Germinal center (tissue), 1 donor: ENCODE measurements at places on chromosomes 4 and X.

GRCh38 chr4:72312032-72312650, 256.9 kb downstream of the ADAMTS3 start:
- no peak for DNase-seq

DNA sequence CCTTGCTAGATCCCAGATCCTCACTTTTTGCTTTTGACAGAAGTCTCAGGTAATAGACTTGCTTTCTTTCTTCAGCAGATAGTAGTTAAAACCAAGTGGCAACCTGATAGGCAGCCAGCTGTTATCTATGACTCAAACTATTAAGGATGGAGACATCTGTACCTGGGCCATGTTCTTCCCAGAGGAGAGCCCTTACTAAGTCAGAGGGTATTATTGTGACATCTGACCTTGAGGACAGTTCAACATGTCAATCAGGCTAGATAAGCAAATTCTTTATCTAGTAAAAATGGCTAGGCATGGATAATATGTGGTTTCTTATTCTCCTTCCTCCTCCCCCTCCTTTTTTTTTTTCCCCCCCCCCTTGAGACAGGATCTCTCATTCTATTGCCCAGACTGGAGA, 39.2 kb downstream of the TRIM2 start:
- DNase-seq, result no peak

- DNase-seq, result no peak
Observed at GRCh38 chr4:95980877-95981360, 141.0 kb downstream of the PDHA2 start.

GRCh38 chr4:185384930-185385331, 10.8 kb downstream of the LRP2BP start:
- no peak for DNase-seq

GRCh38 chrX:57241967-57242366, 44.5 kb upstream of the FAAH2 start:
- no peak for DNase-seq

- no peak for DNase-seq
Observed at GRCh38 chrX:111490688-111491087, 20.8 kb upstream of the SERTM2 start.

DNA sequence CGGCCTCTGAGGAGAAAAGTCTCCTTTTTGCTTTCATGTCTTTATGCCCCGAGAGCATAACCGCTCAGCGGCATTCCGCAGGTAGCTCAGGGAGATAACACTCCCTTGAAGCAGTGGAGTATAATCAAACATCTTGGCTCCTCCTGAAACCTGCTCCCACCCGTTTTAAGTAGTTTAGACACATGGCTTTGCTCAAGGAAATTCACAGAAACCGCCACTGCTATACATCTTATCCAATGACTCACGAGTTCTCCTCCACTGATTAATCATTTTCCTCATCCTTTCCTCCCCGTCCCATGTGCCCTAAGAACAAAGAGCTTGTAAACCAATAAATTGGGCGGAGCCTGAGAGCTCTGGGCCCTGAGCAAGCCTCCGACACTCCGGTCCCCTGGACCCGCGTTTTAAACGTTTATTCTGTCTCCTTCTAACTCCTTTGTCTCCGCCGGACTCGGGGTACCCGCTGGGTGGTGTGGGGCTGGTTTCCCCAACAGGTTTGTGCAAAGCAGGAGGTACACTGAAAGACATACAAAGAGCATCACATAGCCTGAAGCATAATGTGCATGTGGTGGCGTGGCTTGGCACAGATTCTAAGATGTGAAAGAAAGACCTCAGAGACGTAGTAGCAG, 401.2 kb downstream of the TLL1 start:
- DNase-seq, result no peak

DNA sequence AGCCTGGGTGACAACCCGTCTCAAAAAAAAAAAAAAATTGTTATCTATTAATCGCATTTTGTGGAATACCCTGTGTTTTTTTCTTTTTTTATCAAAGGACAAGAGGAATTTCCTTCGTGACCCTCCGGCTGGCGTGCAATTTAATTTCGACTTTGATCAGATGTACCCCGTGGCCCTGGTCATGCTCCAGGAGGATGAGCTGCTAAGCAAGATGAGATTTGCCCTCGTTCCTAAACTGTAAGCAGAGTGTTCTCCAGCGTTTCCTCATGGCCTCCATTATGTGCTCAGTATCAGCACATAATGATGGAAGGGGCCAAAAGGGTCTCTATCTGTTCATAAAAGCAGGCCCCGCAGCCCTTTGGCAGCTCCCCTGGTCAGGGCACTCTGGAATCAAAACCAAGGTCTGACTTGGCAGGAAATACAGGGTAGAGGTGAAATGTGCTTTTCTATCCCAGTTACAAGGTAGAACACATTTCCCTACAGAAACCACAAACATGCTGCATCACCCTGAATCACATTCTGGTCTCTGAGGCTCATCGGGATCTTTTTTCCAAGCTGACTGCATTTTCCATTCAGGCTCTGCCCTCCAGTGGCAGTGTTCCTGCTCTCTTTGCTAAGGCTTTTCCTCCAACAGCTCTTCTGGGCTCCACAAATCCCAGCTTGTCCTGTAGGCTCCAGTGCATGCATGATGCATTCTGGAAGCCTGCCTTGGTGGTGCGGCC, 24.4 kb downstream of the SYAP1 start:
- DNase-seq, result no peak

DNA sequence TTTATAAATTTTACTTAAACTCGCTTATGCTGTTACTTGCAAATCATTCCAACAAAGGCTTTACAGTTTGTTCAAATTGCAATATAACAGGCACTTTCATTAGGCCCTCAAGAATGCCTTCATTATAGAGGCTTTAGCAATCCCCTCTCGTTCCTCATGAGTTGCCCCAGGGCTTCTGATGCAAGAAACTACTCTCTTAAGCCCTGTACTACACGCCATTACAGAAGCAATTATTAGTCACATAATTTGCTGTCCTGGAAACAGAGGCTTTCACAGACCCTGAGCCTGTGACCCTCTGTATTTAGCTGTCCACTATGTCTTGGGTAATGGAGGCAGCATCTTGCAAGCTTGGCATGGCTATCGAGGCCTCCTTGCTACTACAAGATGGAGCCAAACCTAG, 965.9 kb upstream of the DIAPH2 start:
- no peak for DNase-seq

DNA sequence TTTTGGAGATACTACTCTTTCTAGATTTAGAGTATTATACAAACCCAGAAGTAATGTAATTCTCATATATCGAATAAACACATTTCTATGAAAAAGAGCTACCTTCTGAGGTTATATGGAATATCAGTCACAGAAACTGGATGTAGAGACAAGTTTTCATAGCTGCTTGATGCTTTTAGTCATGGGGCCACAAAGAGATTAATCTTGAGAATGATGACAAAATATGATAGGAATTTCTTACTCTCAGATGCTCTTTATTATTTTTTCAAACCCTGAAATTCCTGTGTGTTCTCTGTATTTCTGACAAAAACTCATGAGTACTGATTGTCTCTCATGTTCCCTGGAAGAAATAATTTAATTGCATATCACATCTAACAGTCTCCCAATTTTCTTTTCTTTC, 662.5 kb downstream of the RAPGEF2 start:
- DNase-seq, result no peak

DNA sequence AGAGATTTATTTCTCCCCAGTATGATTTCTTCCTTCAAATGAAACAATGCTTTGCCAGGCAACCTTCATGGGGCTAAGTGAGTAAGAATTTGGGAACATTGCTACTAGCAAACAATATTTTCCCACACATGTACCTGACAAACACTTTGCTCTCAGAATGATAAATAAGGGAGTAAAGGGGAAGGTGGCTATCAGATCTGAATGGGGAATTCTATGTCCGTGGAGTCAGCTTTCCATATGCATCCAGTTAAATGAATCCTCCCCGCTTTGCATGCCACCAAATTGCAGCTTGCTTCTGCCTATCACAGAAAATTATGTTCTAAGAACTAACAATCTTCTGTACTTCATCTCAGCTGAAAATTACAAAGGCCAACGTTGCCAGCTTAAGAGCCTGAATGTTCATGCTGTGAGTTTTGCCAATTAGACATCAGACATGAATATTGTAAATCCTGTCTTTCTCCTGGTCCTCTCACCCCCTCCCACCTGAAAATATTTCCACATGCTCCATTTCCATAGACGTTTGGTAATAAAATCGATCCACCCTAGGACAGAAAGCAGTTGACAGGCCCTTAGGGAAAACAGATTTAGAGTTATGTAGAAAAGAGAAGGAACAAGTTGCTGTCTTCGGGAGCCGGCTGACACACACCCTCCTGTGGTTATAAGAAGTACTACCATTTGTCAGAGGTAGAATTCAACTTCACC, 6.3 kb downstream of the MEPE start:
- DNase-seq, result peak; percentile 30

GRCh38 chr4:4818415-4819212, 40.9 kb upstream of the MSX1 start:
- DNase-seq, result no peak

DNA sequence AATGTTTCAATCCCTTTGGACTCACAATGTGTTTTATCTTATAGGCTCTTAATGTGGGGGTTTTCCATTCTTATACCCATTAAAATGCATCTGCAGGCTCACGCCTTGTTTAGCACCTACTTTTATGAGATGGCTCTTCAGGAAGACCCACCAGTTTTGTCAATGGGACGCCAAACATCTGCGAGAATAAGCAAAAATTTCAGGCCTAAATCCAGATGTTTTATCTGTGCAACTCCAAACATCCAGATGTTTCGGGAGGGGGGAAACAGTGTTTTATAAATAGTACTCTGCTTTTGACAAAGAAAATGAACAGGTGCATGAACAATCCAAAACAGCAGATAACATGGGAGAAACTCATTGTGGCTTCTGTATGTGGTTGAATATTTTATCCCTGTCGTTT, 342.8 kb downstream of the DHX15 start:
- DNase-seq, result no peak

GRCh38 chr4:4693258-4693657, 151.4 kb upstream of the STX18 start:
- no peak for DNase-seq
